ENCODE measurements at places on chromosomes 3 and 15. TPM values are rescaled to one million over a fixed set of nuclear protein-coding genes. Genes with fewer than 3 reads are reported as not detected.
A peak's percentile ranks its signal among the peaks of the same experiment; 100 is the strongest.

GRCh38 chr3:126124148-126124868, 40.4 kb upstream of the SLC41A3 start:
- H3K4me1 ChIP-seq, result no peaks in the 10 kb centered on the region
- H3K36me3 ChIP-seq, result no peaks in the 10 kb centered on the region
- H3K4me3 ChIP-seq, result no peak overlapping the region
- H3K27ac ChIP-seq, result no peak overlapping the region
- no peaks in the 10 kb centered on the region for H3K27me3 ChIP-seq

DNA sequence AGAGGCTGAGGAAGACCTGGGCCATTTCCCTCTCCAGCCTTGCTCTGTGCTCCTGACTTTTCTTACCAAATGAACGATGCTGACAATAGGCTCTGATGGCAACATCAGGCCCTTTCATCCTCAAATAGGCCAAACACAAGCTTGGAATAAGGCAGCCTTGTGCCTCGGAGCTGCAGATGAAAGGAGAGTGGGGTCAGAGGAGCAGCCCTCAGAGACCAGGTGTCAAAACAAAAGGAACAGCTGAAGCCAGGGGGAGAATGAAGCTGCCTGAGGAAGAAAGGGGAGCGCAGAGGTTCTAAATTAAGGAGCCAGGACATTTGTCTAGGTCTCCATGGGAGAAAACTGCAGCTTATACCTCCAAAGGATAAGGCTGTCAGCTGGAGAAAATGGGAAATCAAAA, 5.1 kb downstream of the BFSP2 start:
- no peaks in the 10 kb centered on the region for H3K36me3 ChIP-seq
- H3K4me1 ChIP-seq, result no peaks in the 10 kb centered on the region
- no peak for DNase-seq
- H3K27me3 ChIP-seq, result no peaks in the 10 kb centered on the region
- no peak overlapping the region for H3K4me3 ChIP-seq
- H3K27ac ChIP-seq, result no peak overlapping the region

DNA sequence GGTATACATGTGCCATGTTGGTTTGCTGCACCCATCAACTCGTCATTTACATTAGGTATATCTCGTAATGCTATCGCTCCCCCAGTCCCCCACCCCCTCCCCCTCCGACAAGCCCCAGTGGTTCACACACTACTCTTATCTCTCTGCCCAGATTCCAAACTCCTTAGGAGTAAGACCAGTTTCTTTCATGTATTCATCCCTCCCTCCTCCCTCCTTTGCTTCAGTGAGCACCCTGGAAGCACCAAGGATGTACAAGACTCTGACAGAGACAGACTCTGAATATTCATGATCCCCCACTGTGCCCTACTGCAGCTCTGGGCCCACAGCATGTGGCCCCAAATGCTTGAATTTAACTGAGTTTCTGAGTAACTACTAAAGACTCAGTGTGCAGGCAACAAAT, 113.8 kb upstream of the RAD18 start:
- H3K27me3 ChIP-seq, result no peaks in the 10 kb centered on the region
- H3K4me3 ChIP-seq, result no peak overlapping the region
- no peak for DNase-seq
- no peaks in the 10 kb centered on the region for H3K36me3 ChIP-seq
- H3K4me1 ChIP-seq, result peaks cover 7% of the 10 kb centered on the region

Gene PROK2
- 2.0 TPM for total RNA-seq

DNA sequence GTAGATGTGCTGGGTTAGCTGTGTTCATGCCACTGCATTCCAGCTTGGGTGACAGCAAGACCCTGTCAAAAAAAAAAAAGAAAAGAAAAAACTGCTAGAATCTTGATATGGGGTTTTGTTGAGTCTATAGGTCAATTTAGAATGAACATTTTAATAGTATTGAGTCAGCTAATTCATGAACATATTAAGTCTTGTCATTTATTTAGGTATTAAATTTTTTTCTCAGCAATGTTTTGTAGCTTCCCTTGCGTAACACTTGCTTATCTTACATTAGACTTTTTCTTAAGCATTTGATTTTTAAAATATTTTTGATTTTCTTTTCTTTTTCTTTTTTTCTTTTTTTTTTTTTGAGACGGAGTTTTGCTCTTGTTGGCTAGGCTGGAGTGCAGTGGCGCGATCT, 60.7 kb upstream of the GOLGA6B start:
- no peak overlapping the region for H3K4me3 ChIP-seq
- DNase-seq, result no peak
- no peaks in the 10 kb centered on the region for H3K4me1 ChIP-seq
- H3K36me3 ChIP-seq, result no peaks in the 10 kb centered on the region

DNA sequence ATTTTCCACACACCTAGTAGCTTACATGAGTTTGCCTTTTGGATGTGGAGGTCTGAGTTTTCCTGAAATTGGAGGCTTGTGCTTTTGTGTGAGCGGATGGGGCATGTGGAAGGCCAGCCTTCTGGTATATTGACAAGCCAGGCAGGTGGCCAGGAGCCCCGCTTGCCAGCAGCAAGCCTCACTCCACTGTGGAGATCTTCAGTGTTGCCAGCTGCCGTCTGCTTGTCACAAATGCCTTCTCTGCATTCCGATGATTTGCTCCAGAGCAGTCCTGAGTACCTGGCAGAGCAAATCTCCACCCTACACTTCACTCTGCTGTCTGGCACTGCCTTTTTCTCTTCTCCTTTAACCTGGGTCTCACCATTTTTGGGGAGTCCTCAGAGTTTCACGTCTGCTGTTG, 29.1 kb upstream of the CHST2 start:
- no peaks in the 10 kb centered on the region for H3K4me1 ChIP-seq
- no peak for DNase-seq
- H3K27me3 ChIP-seq, result no peaks in the 10 kb centered on the region

- 0 out of 2 replicates have a peak, but pooled peaks cover 3% of the 10 kb centered on the region for H3K4me1 ChIP-seq
- H3K27me3 ChIP-seq, result no peaks in the 10 kb centered on the region
- no peak overlapping the region for H3K4me3 ChIP-seq
- peaks cover 11% of the 10 kb centered on the region for H3K36me3 ChIP-seq
Observed at GRCh38 chr15:75921732-75922703, 18.3 kb downstream of the FBXO22 start.

DNA sequence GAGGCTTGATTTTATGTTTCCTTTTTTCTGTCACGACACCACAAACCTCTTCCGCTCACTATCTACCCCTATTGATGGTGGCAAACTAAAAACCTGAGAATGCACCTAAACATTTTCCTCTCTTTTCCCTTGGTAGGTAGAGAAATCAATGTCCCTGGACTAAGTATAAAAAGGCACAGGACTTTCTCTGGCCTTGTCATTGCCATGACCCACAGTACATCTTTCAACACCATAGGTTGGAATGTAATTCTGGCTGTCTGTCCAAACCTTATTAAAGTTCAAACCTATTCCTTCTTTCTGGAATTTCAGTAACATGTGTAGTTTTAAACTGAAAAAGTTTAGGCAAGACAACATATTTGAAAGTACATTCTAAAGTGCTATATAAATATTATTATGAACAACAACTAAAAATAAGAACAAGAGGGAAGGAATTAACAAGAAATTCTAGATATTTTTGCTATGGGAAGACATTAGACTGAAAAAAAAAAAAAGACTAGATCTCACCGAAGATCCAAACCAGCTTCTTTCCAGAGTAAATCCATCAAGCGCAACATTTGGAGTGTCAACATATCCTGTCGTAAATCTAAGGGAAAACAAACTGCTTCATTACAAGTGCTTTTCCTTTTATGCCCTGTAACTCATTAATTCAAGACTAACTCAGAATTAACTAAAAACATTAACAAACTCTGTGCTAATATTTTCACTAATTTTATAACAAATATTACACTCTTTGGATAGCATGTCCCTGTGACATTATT, 73.1 kb downstream of the FAIM start:
- no peak overlapping the region for H3K4me3 ChIP-seq
- H3K27ac ChIP-seq, result no peak overlapping the region
- peaks cover 2% of the 10 kb centered on the region for H3K36me3 ChIP-seq

- no peak for DNase-seq
- no peaks in the 10 kb centered on the region for H3K27me3 ChIP-seq
- no peak overlapping the region for H3K27ac ChIP-seq
- no peaks in the 10 kb centered on the region for H3K4me1 ChIP-seq
Observed at GRCh38 chr15:52480990-52481389, 47.7 kb downstream of the MYO5A start.

DNA sequence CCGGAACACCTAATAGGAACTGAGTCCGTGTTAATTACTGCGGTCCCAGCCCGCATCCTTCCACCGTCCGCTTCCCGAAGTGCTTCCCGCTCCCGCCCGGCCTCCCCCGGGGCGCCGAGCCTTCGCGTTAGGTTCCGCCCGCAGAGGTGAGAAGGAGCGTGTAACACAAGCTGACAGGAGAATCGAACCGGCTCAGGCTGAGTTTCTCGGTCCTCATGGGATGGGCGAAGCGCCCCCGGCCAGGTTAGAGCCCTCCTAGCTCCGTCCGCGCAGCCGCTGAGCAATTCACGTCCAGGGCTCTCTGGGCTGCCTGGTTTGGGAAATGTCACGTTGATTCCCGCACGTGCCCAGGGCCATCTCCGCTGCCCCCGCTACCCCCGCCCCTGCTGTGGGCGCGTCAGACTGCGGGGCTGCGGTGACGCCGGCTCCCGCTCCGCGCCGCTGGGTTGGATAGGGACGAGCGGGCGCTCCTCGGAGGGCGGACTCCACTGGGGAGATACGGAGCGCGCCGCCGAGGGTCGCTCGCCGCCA, 954 bp downstream of the CLDN11 start:
- H3K4me1 ChIP-seq, result peaks cover 2% of the 10 kb centered on the region
- DNase-seq, result peak; percentile 75
- H3K36me3 ChIP-seq, result no peaks in the 10 kb centered on the region
- no peak overlapping the region for H3K27ac ChIP-seq
- H3K4me3 ChIP-seq, result peak overlapping the region; percentile 21
